ENCODE measurements at places on chromosomes 12 and 14.

GRCh38 chr14:91371011-91371989 lies 46.3 kb downstream of the CCDC88C start:
- DNase-seq = no peak

- no peak for DNase-seq
These were observed 133.5 kb upstream of the HIF1A start for GRCh38 chr14:61561657-61562276.

DNA sequence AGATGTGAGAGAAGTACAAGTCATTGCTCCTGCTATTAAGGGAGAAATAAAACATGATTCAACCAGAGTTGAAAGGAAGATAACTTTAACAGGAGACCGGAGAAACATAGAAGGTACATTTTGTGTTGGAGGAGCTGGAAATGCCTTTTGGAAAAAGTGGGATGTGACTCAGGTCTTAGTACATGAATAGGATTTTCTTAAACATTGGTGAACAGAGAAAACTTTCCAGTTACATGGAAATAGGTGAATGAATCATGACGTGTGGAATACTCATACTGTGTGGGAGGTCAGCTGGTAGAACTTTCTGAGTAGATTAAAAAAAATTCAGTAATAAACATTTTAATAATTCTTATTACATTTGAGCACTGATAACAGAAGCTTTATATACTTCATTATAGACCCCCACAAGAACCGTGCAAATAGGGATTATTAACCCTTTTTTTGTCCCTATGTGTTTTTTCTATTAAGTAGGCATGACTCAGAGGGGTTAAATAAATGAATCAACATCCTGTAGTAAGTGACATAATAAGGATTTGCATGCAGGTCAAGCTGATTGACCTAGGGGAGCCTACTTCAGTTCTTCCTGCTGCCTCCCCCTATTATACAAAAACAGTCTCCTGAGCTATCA lies 710.5 kb downstream of the NOVA1 start:
- DNase-seq = no peak

DNA sequence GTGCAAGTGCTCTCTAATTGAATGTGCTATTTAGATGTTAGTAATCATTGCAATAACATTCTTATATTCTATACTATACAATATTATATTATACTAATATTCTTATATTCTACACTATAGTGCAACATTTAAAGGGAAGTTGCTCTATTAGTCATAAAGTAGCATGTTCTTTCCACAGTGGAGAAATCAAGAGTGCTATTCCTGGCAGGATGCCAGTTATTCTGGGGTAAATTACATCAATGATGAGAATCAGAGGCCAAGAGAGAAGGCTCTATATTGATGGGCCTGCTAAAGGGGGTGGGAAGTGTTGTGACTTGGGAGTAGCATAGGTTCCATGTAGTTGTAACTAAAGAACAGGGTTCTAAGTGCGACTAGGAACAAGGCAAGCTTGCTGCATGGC lies 121.5 kb downstream of the SLC15A5 start:
- no peak for DNase-seq

DNA sequence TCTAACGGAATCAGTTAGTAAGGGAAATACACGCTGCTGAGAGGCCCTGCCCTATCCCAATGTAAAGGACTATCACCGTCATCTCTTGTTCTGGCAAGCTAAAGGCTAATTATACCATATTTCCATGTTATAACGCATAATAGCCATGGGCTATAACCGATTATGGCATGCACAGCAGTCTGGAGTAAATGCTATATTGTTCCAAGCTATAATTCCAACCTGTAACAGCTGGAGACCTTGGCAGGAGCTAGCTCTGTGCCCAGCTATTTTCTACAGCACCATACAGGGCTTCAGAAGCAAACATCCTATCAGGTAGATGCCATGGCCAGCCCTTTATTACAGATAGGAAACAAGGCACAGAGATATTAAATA lies 26.3 kb downstream of the SYNE3 start:
- no peak for DNase-seq

DNA sequence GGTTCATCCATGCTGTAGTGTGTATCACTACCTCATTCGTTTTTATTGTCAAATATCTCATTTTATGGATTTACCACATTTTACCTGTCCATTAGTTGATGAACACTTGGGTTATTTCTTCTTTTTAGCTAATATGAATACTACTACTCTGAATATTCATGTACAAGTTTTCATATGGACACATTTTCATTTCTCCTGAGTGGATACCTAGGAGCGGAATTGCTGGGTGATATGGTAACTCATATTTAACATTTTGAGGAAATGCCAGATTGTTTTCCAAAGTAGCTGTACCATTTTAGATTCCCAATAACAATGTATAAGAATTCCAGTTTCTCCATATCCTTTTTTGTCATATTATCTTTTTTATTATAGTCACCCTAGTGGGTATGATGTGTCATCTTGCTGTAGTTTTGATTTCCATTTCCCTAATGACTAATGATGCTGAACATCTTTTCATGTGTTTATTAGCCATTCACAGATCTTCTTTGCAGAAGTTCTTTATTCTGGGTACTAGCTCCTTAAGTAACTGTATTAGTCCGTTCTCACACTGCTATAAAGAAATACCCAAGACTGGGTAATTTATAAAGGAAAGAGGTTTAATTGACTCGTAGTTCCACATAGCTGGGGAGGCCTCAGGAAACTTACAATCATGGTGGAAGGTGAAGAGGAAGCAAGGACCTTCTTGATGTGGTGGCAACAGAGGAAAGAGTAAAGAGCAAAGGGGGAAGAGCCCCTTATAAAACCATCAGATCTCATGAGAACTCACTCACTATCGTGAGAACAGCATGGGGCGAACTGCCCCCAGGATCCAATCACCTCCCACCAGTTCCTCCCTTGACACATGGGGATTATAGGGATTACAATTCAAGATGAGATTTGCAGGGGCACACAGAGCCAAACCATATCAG lies 11.9 kb downstream of the NRDE2 start:
- DNase-seq = no peak

GRCh38 chr14:77707355-77707723 lies 484 bp downstream of the ALKBH1 start:
- no peak for DNase-seq

GRCh38 chr12:28459481-28459880 lies 269.2 kb downstream of the CCDC91 start:
- no peak for DNase-seq

DNA sequence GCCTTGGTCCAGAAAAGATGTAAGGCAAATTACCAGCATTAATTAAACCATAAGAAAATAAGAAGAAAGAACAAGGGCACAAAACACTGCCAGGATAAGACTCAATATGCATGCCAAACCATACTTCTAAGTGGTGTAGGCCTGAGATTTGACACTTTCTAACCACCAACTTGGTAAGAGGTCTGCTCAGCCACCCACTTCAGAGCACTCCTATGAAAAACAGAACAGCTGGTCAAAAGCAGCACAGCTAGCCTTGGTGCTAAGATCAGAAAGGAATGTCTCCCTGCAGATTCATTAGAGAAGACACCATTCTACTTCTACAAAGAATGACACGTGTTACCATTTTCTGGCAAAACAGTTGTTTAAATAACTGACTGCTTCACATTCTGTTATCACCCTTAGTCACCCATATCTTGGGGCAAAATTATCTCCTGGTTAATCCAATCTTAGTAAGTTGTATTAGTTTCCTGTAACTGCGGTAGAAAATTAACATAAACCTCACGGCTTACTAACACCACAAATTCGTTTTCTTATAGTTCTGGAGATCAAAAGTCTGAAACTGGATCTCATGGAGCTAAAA lies 13.2 kb downstream of the RPS6KA5 start:
- no peak for DNase-seq

DNA sequence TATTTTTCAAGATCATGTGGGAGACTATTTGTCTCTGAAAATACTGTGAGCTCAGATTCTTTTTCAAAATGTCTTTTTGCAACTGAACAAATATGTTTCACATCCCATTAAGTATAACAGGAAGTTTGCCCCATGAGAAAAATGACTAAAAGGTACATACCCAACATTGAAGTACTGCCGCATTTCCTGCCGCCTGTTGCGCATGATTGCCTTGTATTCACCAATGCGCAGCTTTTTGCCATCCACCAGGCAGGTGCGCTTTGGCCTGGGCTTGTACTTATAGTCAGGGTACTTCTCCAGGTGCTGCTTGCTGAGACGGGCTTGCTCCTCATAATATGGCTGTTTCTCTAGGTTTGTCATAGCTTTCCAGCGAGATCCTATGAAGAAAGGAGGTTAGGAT lies 413.2 kb downstream of the SOX5 start:
- DNase-seq = no peak

- DNase-seq = no peak
These were observed 50.4 kb downstream of the SLC6A15 start for GRCh38 chr12:84862186-84862585.

DNA sequence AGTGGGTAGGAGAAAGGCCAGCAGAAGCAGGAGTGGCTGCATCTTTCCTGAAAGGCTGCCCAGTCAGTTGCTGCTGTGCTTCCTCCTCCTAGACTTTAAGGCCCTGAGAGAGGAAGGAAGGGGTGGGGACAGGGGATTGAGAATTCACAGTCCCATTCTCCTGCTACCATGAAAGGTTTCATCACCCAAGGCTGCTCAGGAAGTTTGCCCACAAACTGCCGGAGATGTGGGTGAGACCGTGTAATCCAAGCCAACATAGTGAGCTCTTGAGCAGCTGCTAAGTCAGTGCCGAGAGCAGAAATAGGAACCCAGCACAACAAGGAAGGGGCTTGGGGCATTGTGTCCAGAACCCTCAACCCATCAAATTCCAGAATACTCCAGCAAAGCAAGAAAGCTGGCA lies at the start of gene CTSG:
CTSG (minus strand) TSS at position 69 of the 400 bp plus-strand sequence; CDS start at position 42, 27 bp downstream.
- no peak for DNase-seq

DNA sequence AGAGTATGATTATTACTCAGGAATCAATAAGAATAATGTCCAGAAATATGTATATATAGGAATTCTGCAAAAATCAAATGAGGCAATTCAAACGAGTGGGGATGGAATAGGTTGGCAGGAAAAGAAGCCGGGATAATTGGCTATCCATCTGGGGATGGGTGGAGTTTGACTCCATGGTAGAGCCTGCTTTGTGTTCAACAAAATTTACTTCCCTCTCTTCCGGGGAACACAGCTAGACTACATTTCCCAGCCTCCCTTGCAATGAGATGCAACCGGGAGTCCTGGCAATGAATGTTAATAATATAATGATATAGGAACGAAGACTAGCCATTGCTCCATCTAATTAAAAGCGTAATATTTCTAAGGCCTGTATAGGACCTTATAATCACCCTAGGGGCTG lies 146.6 kb downstream of the EFCAB11 start:
- no peak for DNase-seq

DNA sequence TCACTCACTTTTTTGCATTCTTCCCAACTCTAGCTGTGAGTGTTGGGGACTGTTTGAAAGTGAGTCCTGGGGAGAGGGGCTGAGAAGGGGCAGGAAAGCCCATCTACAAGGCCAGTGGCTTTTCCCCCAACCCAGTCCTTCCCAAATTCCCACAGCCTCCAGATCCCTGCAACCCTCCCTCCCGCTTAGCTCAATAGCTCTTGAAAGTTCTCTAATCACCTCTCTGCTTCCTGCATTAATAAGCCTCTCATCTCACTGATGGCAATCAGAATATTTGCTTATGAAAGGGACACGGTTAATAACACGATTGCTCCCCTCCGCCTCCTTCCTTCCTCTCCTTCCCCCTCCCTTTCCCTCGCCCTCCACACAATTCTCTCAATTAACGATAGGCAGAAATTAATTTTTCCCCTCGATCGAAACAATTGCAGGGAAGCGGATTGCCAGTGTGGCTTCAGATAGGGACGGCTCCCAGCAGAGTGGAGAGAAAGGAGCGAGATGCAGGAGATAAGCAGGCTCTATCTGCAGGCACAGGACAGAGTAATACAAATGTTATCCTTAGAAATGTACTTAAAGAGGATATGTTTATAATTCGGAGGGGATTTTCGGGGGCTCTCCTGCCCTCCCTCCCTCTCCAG lies 15.1 kb upstream of the GPATCH2L start:
- DNase-seq = no peak

DNA sequence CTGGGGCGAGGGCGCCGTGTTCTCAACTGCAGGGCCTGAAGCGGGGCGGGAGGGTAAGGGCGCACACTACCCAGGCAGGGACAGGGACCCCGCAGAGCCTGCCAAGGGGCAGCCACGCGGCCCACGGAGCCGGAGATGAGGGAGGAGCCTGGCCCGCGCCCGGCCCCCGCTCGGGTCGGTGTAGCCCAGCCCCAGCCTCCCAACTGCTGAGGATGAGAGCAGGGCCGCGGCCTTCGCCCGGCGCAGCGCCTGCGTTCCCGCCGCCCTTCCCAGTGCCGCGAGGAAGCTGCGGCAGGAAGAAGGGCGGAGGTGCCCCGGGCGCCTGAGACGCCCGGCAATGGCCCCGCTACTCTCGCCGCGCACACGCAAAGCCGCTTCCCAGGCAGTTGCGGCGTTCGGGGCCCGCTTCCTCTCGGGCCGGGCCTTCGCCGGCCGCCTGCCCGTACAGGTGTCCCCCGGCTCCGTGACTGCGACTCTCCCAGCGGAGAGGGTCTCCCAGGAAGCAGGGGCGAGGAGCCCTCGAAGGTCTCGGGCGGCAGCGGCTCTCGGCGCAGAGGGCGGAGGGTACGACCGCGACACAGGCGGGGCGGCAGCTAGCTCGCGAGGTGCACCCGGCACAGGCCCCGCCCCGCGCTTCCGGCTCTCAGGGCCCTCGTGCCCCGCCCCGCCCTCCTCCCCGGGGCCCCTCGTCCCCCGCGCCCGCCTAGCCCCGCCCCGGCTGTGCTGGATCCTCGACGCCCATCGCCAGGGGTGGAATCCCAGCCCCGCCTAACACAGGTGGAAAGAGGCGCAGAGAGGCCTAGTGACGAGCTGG lies 24.8 kb upstream of the YY1 start:
- peak; percentile 88 for DNase-seq

- DNase-seq = no peak
These were observed 101.4 kb downstream of the PDE3A start for GRCh38 chr12:20469756-20470155.

GRCh38 chr14:76941946-76942805 lies 86.3 kb downstream of the IRF2BPL start:
- DNase-seq = no peak

DNA sequence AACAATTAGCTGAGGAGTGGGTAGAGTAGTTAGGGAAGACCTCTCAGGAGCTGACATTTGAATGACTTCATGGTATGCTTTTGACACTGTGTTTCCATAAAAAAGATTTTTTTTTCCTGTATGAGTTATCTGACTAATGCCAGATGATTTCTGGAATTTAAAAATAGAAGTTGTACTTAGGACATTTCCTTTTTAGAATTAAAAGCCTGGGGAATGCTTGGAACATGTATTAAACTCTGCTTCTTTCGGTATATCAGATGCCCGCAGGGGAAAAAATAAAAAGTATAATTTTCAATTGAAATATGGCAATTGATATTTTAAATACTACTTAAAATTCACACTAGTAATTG lies 41.1 kb downstream of the BRMS1L start:
- no peak for DNase-seq

DNA sequence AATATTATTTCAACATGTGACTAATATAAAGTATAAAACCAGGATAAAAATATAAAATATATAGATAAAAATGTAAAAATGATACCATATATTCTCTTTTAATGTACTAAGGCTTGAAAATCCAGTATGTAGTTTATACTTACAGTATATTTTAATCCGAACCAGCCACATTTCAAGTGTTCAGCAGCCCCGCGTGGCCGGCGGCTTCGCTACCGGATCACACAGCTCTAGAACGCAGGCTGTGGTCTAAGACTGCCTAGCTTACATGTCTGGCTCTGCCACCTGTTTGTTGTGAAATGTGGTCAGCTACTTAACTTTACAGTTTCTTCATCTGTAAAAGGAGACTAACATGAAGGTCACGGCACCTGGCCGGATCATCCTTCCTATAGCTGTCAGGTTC lies 189.7 kb upstream of the TBX3 start:
- no peak for DNase-seq
